Right renal cortex interstitium (tissue), 3 donors: ENCODE measurements at places on chromosomes 7 and 10. TPM values are rescaled to one million over a fixed set of nuclear protein-coding genes. Genes with fewer than 3 reads are reported as not detected.

ATOH7 gene
- polyA plus RNA-seq: 0.95 TPM

SAMD9 gene
- 6.2 TPM for polyA plus RNA-seq

STAG3 gene
- 11.8 TPM for polyA plus RNA-seq

TAS2R5 gene
- 2.2 TPM for polyA plus RNA-seq

C10orf143 gene
- polyA plus RNA-seq: 7.5 TPM

RTKN2 gene
- 10.2 TPM for polyA plus RNA-seq

WNT16 gene
- polyA plus RNA-seq: not detected

CLEC5A gene
- polyA plus RNA-seq: 0.25 TPM

ALOX5 gene
- 1.7 TPM for polyA plus RNA-seq

ZNF804B gene
- polyA plus RNA-seq: 0.46 TPM
